ENCODE measurements at places on chromosomes 16 and 17.

DNA sequence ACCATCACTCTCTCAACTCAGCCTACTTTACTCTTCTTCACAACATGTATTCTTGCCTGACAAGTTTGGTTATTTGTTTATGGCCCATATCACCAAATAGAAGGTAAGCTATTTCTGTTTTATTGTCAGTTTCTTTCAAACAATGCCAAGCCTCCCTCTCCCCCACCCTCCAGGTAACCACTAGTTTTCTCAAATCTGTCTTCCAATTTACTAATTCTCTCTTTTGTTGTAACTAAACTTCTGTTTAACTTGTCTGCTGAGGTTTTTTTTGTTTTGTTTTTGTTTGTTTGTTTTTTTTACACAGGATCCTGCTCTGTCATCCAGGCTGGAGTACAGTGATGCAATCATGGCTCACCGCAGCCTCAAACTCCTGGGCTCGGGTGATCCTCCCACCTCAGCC lies 34.9 kb downstream of the CHCT1 start:
- DNase-seq, result no peak

DNA sequence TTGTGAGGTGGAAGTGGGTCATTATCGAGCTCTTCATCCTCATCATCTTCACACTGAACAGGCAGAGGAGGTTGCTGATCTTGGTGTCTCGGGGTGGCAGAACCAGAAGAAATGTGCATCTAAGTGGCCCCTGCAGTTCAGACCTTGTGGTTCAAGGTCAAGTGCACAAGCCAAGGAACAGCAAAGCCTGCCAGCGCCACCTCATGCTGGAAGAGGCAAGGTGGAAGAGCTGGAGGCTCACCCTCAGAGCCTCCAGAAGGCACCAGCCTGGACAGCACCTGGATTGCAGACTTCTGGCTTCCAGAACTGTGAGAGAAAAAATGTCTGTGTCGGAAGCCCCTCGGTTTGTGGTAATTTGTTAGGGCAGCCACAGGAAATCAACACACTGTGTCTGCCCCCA lies 32.7 kb downstream of the IFT140 start:
- DNase-seq, result no peak

- no peak for DNase-seq
Measured at GRCh38 chr16:66458292-66458691, 31.2 kb downstream of the BEAN1 start.

- DNase-seq, result no peak
Measured at GRCh38 chr17:74756891-74757290, 8.5 kb downstream of the NHERF1 start.

DNA sequence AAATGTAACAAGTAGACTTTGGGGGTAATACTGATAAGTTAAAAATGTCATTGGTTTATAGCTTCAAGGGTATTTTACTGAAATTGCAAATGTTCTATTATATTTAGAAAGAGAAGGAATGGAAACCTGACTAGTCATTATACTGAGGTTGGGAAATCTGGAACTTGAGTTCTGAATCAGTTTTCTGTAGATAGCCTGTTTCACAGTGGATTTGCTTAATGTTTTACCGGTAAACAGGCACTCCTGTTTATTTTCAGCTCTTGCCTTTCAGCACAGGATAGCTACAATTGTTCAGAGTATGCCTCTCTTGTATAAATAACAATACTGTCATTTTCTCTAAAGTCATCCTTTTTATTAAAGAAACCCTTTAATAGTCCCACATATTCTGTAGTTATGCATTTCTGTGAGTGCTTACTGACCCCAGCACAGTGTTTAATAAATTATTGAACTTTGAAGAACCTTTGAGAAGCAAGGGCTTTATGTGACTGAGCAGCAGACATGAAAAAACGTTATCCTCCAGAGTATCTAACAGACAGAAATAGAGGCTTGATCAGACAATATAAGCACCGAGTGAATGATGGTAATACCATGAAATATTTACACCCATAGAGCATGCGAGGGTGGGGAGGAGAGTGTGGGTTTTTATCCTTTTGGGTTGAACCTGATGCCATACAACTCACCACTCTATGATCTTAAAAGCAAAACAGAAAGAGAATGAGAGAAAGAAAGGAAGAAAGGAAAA lies 58.2 kb downstream of the FTO start:
- no peak for DNase-seq

Measured in caudate nucleus (tissue), 63 donors.